ENCODE measurements at places on chromosomes 2 and 18. TPM values are rescaled to one million over a fixed set of nuclear protein-coding genes. Genes with fewer than 3 reads are reported as not detected.

DNA sequence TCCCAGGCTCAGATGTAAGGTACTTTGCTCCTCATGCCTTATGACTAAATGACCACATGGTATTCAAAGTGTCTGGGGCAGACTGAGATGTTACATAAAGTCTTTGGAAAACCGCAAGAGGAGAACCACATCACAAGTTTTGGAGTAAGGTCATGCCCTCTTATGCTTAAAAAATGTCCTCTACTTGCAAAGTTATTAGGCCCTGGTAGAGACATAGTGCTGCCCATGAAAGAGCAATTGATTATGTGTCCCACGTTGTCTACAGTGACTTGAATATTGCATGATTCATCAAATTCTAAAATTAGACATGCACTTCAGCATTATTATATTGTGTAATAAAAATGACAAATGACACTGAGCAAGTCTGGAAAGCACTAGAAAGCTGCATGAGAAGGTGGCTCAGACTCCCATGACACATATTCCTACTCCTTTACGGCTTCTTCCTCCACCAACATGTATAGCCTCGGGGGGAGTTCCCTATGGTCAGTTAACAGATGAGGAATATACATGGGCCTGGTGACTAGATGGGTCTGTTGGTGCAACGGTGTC is 602.6 kb upstream of the VRK2 start:
- no peak overlapping the region for H3K27ac ChIP-seq
- no peaks in the 10 kb centered on the region for H3K27me3 ChIP-seq
- H3K4me1 ChIP-seq: no peaks in the 10 kb centered on the region
- no peak overlapping the region for H3K4me3 ChIP-seq
- H3K36me3 ChIP-seq: no peaks in the 10 kb centered on the region
- no peak for DNase-seq

LYPD6 gene
- 0.45 TPM for total RNA-seq

- no peak overlapping the region for H3K4me3 ChIP-seq
- H3K27ac ChIP-seq: no peak overlapping the region
- H3K27me3 ChIP-seq: no peaks in the 10 kb centered on the region
- H3K4me1 ChIP-seq: no peaks in the 10 kb centered on the region
Measured at GRCh38 chr2:230661072-230661957, 51.3 kb upstream of the CAB39 start.

GRCh38 chr2:17429130-17429529 is 89.1 kb downstream of the RAD51AP2 start:
- no peaks in the 10 kb centered on the region for H3K36me3 ChIP-seq
- no peaks in the 10 kb centered on the region for H3K27me3 ChIP-seq
- no peak overlapping the region for H3K4me3 ChIP-seq

DNA sequence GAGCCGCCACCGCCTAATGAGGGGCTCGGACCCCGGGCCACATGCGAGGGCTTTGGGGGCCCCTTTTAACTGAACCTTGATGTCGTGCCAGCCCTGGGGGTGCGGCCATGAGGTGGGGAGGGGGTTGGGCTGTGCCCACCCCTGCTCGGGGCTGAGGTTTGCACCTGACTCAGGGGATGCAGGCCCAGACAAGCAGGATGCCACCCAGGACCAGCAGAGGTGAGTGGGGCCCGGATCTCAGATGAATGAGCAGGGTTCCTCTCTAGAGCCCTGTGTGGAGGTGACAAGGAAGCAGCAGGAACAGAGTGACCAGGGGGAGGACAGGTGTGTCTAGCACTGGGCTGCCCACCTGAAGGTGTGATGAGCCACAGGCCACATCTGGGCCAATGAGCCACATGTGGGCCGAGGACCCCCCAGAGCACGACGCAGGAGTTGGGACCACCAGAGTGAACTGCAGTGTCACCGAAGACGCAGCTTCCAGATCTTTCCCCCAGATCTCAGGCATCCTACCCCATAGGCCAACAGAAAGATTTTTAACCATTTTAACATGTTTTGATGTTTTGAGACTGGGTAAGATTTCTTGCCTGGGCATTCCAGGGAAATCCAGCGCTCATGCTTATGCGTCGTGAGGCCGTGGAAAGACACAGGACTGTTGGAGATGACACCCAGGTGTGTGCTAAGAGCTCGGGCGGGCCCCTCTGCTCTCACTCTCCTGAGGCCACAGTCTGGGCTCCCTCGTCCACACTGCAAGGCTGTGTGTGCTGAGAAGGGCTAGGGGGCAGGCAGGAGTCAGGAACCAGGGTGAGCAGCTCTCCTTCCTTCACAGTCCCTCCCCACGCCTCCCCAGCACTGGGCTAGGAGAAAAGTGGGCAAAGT is 73.6 kb downstream of the DDX1 start:
- H3K36me3 ChIP-seq: no peaks in the 10 kb centered on the region
- no peak overlapping the region for H3K27ac ChIP-seq
- H3K4me1 ChIP-seq: peaks cover 4% of the 10 kb centered on the region
- H3K27me3 ChIP-seq: peaks cover 32% of the 10 kb centered on the region
- DNase-seq: no peak
- no peak overlapping the region for H3K4me3 ChIP-seq

MPP4 gene
- not detected for total RNA-seq

TUBB8B gene
- total RNA-seq: not detected

NPHP1 gene
- 4.1 TPM for total RNA-seq

DNA sequence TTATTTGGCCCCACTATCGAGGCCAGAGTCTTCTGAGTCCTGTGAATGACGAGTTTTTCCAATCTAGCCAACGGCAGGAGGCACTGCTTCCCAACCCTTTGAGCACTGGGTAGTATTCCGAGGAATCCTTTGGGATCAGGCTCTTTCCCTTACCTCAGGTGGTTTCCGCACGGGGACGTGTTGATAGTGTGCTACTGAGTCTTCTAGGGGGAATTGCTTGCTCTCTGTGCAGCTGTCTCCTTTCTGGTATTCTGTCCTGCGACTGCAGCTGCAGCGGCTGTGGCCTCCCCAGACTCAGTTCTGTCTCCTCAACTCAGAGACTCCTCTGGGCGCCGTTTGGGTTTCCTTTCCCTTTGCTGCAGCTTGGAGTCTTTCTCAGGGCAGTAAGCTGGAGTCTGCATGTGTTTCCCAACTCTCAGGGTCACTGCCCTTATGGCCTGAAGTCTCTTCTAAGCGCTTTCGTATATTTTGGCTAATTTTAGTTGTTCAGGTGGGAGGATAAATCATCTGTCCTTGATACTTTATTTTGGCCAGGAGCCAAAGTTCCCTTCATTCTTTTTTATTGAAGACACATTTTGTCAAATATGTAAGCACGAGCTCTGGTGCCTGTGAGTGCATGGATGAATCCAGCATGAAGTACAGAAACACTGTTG is 118.4 kb downstream of the MAP4K4 start:
- no peak for DNase-seq
- H3K4me3 ChIP-seq: no peak overlapping the region

DNA sequence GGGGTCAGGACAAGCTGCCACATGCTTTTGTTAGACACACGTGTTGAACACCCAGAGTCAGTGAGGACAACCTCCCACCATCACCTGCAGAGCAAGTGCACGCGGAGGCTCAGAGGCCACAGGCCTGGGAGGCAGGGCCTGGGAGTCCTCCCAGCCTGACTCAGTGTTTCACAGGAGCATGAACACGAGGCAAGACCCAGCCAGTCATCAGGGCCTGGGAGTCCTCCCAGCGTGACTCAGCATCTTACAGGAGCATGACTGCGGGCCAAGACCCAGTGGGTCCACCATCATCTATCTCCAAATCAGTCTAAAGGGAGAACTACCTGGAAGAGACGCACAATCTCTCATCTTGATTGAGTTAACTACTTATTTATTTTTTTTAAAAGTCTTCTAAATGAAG is 112.6 kb upstream of the PXDN start:
- H3K4me3 ChIP-seq: no peak overlapping the region
- no peaks in the 10 kb centered on the region for H3K36me3 ChIP-seq
- no peak overlapping the region for H3K27ac ChIP-seq

IGFBP2 gene
- total RNA-seq: 629 TPM
